CD4-positive, alpha-beta T cell treated with Interleukin-4 for 1 hour (primary cell): ENCODE measurements at places on chromosomes 16 and 17.

GRCh38 chr16:11539641-11540050, 47.1 kb downstream of the LITAF start:
- DNase-seq: no peak

DNA sequence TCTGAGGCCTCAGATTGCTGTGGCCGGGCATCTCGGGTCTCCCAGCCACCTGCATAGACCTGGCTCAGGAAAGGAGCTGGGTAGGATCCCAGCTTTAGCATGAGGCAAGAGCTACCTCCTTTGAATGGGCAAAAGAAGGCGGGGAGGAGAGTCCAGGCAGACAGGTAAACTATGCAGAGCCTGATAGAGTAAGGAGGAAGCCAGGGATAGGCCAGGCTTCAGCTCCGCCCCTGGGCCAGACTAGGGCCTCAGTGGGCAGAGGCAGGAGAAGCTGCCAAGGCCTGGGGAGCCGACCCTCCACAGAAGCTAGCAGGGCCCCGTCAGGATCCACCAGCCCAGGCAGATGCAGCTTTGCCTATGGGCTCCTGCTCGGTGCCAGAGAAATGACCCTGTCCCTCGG, 22.6 kb upstream of the UBE2G1 start:
- no peak for DNase-seq

GRCh38 chr16:72785886-72786285, 262.0 kb downstream of the ZFHX3 start:
- DNase-seq: no peak

- DNase-seq: no peak
These were observed 2.2 kb downstream of the KRT12 start for GRCh38 chr17:40864661-40865390.

DNA sequence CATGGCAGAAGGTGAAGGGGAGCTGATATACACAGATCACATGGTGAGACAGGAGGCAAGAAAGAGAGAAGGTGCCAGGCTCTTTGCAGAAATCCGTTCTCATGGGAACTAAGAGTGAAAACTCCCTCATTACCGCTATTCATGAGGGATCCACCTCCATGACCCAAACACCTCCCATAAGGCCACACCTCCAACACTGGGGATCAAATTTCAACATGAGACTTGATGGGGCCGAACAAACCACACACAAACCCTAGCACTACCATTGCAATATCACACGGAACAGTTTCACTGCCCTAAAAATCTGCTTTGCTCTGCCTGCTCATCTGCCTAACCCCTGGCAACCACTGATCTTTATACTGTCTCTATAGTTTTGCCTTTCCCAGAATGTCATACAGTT, 34.8 kb downstream of the C17orf67 start:
- no peak for DNase-seq

- DNase-seq: no peak
These were observed 3.5 kb downstream of the WDR90 start for GRCh38 chr16:652454-653305.

- no peak for DNase-seq
These were observed 83.8 kb upstream of the FAM20A start for GRCh38 chr17:68684949-68685357.

- no peak for DNase-seq
These were observed 92.0 kb upstream of the CDH5 start for GRCh38 chr16:66274335-66275110.
